ENCODE measurements at places on chromosomes 2 and 18.

- peak; percentile 79 for DNase-seq
Measured at GRCh38 chr2:172440795-172441194, 13.4 kb downstream of the ITGA6 start.

- DNase-seq: no peak
Measured at GRCh38 chr2:45275806-45276205, 266.6 kb upstream of the SIX2 start.

DNA sequence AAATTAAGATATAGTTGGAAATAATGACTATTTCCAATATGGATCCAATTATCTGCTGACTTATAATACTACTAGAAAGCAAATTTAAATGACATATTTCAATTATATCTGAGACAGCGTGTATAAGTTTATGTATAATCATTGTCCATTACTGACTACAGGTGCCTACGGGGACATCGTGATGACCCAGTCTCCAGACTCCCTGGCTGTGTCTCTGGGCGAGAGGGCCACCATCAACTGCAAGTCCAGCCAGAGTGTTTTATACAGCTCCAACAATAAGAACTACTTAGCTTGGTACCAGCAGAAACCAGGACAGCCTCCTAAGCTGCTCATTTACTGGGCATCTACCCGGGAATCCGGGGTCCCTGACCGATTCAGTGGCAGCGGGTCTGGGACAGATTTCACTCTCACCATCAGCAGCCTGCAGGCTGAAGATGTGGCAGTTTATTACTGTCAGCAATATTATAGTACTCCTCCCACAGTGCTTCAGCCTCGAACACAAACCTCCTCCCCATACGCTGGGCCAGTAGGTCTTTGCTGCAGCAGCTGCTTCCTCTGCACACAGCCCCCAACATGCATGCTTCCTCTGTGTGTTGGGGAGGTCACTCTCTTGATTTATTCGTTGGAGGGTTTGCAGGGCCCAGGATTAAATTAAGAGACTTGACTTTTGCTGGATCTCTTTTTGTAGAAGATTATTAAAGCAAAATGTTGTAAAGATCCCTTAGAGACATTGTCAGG is 194.4 kb downstream of the RPIA start:
- no peak for DNase-seq

DNA sequence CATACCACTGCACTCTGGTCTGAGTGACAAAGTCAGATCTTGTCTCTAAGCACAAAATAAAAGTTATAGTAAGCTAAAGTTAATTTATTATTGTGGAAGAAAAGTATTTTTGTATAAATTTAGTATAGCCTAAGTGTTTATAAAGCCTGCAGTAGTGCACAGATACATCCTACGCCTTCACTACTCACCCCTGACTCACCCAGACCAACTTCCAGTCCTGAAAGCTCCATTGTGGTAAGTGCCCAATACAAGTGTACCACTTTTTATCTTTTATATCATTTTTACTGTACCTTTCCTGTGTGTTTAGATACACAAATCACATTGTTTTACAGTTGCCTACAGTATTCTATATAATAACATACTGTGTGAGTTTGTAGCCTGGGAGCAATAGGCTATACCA is 57.5 kb downstream of the UBE2E3 start:
- no peak for DNase-seq

GRCh38 chr18:44811572-44812125 is 131.0 kb downstream of the SETBP1 start:
- DNase-seq: no peak

Measured in myocyte (in vitro differentiated cells).